ENCODE measurements at places on chromosomes 16 and 17.

- H3K27me3 ChIP-seq: no peaks in the 10 kb centered on the region
- no peak for DNase-seq
- peaks cover 65% of the 10 kb centered on the region for H3K4me1 ChIP-seq
- no peak overlapping the region for H3K27ac ChIP-seq
Measured at GRCh38 chr16:85637808-85638647, 24.9 kb downstream of the GSE1 start.

GRCh38 chr16:23577493-23577892 is 18.6 kb downstream of the NDUFAB1 start:
- no peak overlapping the region for H3K4me3 ChIP-seq
- no peak overlapping the region for H3K27ac ChIP-seq
- peaks cover 92% of the 10 kb centered on the region for H3K36me3 ChIP-seq

DNA sequence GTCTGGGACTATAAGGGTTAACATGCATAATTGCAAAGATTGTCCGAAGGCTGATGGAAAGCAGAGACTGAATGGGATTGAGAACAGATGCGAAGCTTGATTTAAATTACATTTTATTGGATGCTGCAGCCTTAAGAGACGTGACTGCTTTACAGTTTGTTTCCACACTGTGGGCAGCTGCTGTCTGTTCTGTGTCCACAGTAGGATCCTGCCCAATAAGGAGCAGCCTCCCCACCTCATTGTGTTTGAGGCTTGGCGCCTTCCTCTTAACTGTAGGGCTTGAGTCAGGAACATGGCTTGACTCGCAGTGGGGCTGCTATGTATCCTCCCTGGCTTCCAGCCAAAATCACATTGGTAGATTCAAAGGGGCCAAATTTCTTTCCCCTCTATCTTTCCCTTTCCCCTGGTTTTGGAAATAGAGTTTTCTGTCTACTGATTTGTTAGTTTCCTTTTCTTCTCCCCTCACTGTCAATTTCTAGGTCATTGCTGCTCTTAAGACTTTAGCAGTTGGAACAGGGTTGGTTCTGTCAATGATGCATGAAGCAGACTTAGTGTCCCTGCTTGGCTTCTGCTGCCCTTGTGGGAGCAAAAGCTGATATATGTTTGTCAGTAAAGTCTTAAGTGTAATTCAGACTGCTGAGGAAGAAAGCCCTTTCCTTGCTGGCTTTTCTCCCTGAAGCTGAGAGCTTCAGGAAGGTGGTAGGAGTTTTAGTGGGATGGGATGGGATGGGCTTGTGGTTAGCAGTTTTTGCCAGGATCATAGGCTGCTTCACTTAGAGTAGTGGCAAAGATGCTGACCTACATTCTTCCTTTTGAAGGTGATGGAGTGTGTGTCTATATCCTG is 5.0 kb upstream of the RARA start:
- no peak for DNase-seq
- peaks cover 61% of the 10 kb centered on the region for H3K4me1 ChIP-seq
- no peaks in the 10 kb centered on the region for H3K36me3 ChIP-seq
- no peaks in the 10 kb centered on the region for H3K27me3 ChIP-seq

GRCh38 chr17:497241-498034 is 144.8 kb upstream of the RPH3AL start:
- no peak overlapping the region for H3K4me3 ChIP-seq
- DNase-seq: no peak
- H3K27ac ChIP-seq: no peak overlapping the region
- no peaks in the 10 kb centered on the region for H3K4me1 ChIP-seq
- no peaks in the 10 kb centered on the region for H3K36me3 ChIP-seq
- H3K27me3 ChIP-seq: no peaks in the 10 kb centered on the region

DNA sequence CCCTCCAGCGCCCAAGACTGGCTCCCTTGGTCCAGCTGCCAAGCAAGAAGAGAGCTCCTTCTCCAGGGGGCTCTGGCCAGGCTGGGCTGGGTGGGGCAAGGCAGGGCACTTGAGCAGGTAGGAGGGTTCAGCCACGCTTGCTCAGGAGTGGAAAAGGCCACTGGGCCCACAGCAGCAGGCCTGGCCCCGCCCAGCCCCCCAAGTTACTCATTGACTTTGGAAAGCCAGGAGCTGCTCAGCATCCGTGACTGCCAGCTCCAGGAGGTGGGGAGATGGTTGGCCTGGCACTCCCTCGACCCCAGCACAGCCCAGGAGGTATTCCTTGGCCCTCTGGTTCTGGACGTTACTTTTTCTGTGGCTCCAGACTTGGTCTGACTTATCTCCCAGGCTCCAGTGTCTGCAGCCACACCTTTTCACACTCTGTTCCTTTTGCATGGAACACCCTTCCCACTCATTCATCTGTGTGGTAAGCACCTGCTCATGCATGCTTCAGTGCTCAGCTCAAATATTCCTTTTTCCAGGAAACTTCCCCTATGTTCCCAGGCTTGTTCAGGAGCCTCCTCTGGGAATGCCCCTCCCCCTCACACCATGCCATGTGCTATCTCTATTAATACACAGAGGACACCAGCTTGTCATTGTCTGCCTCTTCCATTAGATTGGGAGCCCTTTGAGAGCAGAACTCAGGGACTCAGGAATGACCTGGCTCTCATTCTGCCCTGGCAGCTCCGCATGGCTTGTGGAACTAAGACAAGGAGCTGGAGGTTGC is at the start of gene CDH16:
CDH16 (minus strand) TSS at position 83 of the 766 bp plus-strand sequence. CDS start 820 bp downstream, outside the sequence.
- DNase-seq: no peak
- peaks cover 38% of the 10 kb centered on the region for H3K4me1 ChIP-seq
- no peak within 1 kb of the TSS for H3K4me3 ChIP-seq
- H3K27ac ChIP-seq: peak within 1 kb of the TSS; percentile 92

- H3K4me1 ChIP-seq: peaks cover 45% of the 10 kb centered on the region
- peak overlapping the region; percentile 67 for H3K27ac ChIP-seq
- no peaks in the 10 kb centered on the region for H3K27me3 ChIP-seq
- peak; percentile 91 for DNase-seq
- H3K36me3 ChIP-seq: peaks cover 11% of the 10 kb centered on the region
- H3K4me3 ChIP-seq: no peak overlapping the region
Measured at GRCh38 chr17:82876602-82877379, 37.0 kb upstream of the ZNF750 start.

DNA sequence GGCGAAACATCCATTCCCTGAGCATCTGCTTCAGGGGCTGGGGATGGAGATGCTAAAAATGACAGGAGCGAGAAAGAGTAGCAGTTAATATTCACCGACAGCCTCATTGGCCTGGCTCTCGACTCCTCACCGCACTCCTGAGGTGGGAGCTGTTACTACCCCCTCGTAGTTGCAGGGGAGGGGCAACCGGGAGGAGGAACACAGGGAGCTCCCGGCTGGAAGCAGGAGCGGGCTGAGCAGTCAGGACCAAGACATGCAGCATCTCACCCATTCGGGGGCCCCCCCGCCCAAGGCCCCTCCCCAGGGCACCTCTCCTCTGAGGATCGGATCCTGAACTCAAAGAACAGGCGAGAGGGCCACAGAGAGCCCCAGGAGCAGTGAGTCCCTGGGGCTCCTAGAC is 4.5 kb upstream of the ACSF3 start:
- H3K36me3 ChIP-seq: no peaks in the 10 kb centered on the region
- H3K27me3 ChIP-seq: peaks cover 18% of the 10 kb centered on the region
- peaks cover 5% of the 10 kb centered on the region for H3K4me1 ChIP-seq
- H3K4me3 ChIP-seq: no peak overlapping the region
- peak; percentile 28 for DNase-seq

DNA sequence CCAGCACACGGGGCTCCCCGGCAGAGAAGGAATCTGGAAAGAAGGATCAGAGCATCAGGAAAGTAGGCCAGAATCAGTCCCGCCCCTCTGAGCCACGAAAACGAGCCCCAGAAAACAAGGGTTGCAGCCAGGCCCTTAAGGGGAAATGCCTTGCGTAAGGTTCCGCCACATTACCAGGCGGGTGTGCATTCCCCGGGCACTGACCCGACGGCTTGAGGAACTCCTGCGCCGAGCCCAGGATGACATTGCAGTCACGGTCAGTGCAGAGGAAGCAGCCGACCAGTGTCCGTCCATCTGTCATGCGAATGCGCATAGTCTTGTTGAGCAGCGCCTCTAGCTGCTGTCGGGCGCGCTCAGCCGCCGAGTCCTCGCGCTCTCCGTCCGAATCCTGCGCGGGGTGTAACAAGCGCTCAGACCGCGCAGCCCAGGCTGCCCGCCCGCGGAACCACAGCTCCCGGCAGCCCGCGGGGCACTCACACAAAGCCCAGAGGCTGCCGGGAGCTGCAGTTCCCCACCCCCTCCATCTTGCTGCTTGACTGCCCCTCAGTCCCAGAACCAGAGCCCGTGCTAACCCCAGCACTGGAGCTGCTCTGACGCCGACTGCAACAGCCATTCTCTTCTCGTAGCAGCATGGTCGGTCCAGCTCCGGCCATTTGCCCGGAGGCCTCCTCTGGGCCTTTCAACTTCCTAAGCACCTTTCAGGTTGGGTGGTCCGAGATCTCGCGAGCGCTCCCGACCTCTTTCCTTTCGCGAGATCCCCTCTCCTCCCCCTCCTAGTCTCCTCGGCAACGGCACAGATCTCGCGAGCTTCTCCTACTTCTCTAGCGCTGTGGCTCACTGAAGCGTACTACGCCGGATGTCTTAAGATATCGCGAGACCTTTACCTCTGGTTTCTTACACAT is at the start of gene NAA38:
NAA38 (minus strand) TSS at position 749 of the 902 bp plus-strand sequence; CDS start at position 653, 96 bp downstream.
- peak within 1 kb of the TSS; percentile 93 for H3K27ac ChIP-seq
- peak within 1 kb of the TSS; percentile 58 for H3K4me3 ChIP-seq
- peaks cover 50% of the 10 kb centered on the region for H3K36me3 ChIP-seq
- peaks cover 23% of the 10 kb centered on the region for H3K4me1 ChIP-seq
- H3K27me3 ChIP-seq: no peaks in the 10 kb centered on the region

- no peaks in the 10 kb centered on the region for H3K36me3 ChIP-seq
- H3K4me3 ChIP-seq: no peak overlapping the region
- DNase-seq: no peak
- H3K27ac ChIP-seq: no peak overlapping the region
Measured at GRCh38 chr17:70089513-70090148, 14.6 kb downstream of the KCNJ16 start.

DNA sequence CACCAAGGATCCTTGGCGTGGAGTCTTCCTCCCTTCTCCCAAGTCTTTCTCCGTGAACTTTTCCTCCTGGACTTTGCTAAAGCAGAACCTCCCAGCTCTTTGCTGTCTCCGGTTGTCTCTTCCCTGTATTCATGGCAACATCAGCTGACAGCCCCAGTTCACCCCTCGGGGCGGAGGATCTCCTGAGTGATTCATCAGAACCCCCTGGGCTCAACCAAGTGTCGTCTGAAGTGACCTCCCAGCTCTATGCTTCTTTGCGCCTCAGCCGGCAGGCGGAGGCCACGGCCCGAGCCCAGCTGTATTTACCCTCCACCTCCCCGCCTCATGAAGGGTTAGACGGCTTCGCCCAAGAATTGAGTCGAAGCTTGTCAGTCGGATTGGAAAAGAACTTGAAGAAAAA is 943 bp downstream of the CNTROB start:
- no peak for DNase-seq
- H3K27me3 ChIP-seq: no peaks in the 10 kb centered on the region
- H3K36me3 ChIP-seq: no peaks in the 10 kb centered on the region
- peak overlapping the region; percentile 97 for H3K4me3 ChIP-seq
- peak overlapping the region; percentile 81 for H3K27ac ChIP-seq

- no peak for DNase-seq
- H3K27ac ChIP-seq: no peak overlapping the region
- H3K4me3 ChIP-seq: no peak overlapping the region
- H3K4me1 ChIP-seq: peaks cover 8% of the 10 kb centered on the region
- H3K36me3 ChIP-seq: peaks cover 100% of the 10 kb centered on the region
Measured at GRCh38 chr16:23566724-23567123, 9.2 kb downstream of the UBFD1 start.

DNA sequence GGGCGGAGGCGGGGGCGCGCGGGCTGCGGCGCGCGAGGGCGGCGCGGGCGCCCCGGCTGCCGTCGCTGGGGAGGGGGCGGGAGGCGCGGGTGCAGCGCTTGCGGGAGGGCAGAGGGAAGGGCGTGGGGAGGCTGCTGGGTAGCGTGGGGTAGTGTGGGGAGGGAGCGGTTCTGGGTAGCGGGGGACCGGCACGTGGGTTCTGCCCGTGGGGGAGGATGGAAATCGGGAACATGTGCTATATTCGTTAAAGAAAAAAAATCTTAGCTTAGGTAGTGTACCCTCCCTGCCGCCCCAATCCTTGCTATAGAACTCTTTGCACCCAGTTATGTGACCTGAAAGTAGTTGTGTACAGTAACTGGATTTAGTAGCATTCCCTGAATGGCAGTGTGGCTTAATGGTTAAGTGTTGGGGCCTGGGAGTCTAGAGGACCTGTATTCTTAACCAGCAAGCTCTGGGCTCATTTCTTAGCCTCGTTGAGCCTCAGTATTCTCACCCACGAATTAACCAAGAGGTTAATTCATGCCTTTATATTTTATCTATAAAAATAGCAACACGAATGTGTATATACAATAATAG is 646 bp downstream of the RABEP1 start:
- H3K4me1 ChIP-seq: peaks cover 34% of the 10 kb centered on the region
- no peaks in the 10 kb centered on the region for H3K36me3 ChIP-seq
- peak; percentile 75 for DNase-seq
- H3K27me3 ChIP-seq: no peaks in the 10 kb centered on the region

DNA sequence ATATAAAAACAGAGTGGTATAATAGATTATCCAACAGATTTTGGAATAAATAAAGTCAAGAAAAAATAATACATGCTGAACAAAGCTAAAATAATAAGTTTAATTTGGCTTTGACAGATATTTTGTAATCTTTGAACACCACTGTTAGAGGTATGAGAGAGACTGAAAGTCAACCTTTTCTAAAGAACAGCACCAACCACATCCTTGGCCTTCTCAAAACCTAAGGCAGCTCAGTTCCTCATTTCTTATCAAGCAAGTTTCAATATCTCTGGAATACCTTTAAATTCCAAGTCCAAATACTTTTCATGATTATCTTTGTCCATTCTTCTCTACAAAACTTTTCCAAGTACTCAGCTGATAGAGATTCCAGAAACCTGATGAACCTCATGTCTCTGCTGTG is 1603.8 kb downstream of the CDH8 start:
- DNase-seq: no peak
- H3K27ac ChIP-seq: no peak overlapping the region

DNA sequence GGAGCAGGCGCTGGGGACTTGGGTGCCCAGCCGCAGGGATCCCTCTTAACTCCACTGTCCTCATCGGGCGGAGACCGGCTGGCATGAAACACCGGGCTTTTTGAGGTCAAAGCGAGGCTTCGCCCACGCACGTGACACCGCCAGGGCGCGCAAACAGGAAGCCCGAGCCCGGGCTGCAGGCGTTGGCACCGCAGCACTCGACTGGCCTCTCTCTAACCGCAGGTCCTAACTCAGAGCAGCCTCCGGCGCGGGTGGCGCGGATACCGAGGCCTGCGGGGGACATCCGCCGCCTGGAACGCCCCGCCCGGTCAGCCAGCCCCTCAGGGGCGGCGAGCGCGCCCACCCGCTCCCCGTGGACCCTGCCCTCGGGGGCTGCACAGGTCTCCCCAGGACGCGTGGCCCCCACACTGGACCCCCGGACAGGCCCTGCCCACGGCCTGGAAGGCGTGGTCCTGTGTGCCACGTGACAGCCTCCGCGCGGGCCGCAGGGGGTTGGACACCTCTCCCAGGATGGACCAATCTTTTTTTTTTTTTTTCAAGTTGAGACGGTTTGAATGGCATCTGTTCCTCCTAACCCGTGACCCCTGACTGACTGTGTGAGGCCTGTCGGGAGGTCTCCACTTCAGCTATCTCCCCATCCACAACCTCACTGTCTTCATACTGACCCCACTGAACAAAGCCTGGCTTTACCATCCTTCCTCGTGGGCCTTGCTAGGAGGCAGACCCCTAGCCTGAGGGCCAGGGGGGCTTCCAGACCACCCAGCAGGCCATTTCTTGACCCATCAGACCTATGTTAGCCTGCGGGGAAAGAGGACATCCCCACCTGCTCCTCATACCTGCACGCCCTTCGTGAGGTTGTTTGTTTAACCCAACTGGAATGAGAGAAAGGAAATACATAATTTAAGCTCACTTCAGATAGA is 8.4 kb upstream of the SLC47A2 start:
- peak; percentile 69 for DNase-seq
- H3K27me3 ChIP-seq: no peaks in the 10 kb centered on the region
- peak overlapping the region; percentile 35 for H3K4me3 ChIP-seq
- no peak overlapping the region for H3K27ac ChIP-seq
- peaks cover 47% of the 10 kb centered on the region for H3K4me1 ChIP-seq
